ENCODE measurements at places on chromosomes 3 and 15.

GRCh38 chr3:41290736-41291135 is 91.4 kb downstream of the CTNNB1 start:
- DNase-seq: no peak

DNA sequence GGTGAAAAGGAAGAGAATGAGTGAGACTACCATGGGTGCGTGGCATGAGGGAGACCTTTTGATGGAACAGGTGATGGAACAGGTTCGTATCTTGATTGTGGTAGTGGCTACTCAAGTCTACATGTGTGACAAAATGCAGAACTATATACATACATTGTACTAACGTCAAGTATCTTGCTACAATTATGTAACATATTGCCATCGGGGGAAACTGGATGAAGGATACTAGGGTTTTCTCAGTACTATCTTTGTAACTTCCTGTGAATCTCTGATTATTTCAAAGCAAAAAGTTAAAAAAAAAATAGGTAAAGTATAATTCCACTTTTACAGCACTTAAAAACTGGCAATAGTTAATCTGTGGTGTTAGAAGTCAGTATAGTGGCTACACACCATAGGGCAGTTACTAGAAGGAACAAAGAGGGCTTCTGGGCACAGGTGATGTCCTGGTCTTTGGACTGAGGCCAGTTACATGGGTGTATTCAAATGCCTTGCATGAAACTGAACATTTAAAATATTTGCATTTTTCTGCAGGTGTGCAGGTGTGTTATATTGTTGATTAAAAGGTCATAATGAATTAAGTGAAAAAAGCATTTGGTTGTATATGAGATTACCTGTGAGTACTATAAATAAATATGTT is 61.4 kb downstream of the LRRK1 start:
- no peak for DNase-seq

GRCh38 chr3:193944518-193944884 is 191.4 kb upstream of the HES1 start:
- peak; percentile 13 for DNase-seq

GRCh38 chr3:69357196-69357595 is 28.7 kb downstream of the FRMD4B start:
- peak; percentile 58 for DNase-seq

GRCh38 chr3:23822559-23822958 is 16.8 kb downstream of the UBE2E1 start:
- DNase-seq: no peak

- no peak for DNase-seq
Measured at GRCh38 chr3:167318306-167318705, 61.8 kb downstream of the ZBBX start.

GRCh38 chr3:88046766-88047165 is 12.0 kb downstream of the CGGBP1 start:
- no peak for DNase-seq

- no peak for DNase-seq
Measured at GRCh38 chr3:149479621-149480325, 5.3 kb downstream of the TM4SF4 start.

Data from bronchial epithelial cell (primary cell).